ENCODE measurements at places on chromosomes 1 and 21.

DNA sequence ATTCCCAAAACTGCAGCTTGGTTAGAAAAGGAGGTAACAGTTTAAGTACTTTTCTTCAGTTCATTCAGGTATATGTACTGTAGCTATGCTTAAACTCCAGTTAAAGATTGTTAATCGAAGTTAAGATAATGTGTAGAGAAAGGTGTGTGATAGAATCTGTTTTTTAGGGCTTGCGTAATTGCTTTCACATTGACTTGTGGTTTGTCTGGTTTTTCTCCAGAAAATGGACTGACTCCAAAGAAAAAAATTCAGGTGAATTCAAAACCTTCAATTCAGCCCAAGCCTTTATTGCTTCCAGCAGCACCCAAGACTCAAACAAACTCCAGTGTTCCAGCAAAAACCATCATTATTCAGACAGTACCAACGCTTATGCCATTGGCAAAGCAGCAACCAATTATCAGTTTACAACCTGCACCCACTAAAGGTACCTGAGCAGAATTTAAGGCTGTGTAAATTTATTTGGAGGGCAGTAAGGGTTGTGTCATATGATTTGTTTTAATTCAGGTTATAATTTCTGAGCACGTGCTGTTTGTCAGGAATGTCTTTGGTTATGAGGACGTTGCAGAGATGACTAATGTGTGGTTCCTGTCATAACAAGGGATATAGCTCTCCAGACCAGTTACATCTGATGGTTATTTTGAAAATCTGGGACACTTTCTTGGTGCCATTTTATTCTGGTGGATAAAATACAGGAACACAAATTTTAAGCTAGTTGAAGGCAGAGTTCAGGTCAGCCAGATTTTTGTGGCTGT is 26.0 kb downstream of the ATF6 start:
- no peak for DNase-seq

DNA sequence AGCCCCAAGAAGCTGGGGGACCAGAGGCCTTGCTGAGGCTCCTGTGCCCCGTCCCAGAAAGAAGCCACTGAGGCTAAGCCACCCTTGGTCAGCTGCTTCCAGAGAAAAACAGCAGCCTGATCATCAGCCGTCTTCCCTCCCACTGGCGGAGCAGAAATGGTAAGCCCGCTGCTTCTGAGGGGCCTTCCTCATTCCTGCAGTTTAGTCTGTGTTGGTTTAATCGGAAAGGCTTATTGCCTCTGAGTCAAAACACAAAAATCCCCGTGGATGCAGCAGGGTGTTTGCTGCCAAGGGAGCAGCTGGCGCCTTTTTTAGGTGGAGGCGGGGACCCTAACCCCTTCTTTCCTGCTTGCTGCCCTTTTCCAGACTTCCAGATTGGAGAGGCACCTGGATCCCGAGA is 33.9 kb downstream of the SPSB1 start:
- no peak for DNase-seq

DNA sequence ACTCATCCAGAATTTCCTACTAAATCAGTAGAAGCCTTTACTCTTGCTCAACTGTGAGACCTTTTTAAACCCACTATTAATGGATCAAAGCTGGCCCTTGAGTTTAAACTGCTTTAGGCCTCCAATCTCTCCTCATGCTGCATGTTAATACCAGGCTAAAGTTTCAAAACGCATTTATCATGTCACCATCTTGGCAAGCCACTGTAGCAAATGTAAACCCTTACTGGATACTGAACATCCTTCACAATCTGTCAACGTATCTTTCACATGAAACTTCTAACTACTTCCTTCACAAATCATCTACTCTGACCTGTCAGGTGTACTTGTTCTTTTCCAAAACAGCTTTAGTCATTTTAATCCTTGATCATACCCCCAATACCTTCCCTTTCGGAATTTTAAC is 3.0 kb downstream of the PAXBP1 start:
- DNase-seq: no peak

DNA sequence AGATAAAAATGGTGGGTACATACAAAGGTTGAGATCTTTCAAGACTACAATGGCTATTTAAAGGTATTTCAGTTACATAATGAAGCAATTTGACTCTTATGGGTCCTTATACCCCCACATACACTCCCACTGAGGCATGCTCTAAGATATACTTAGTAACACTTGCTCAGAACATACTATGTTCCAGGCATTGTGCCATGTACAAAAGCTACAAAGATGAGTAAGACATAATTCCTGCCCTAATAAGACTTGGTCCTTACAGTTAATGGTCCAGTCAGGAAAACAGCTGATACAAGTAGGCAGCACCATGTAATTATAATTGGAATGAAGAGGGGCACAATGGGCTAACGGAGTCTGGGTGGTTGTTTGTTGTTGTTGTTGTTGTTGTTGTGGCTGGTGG is 166.7 kb upstream of the BEND5 start:
- DNase-seq: no peak

GRCh38 chr1:226310245-226310540 is 1.2 kb upstream of the LIN9 start:
- no peak for DNase-seq

- no peak for DNase-seq
These were observed 11.1 kb downstream of the ADGRB2 start for GRCh38 chr1:31752952-31753475.

DNA sequence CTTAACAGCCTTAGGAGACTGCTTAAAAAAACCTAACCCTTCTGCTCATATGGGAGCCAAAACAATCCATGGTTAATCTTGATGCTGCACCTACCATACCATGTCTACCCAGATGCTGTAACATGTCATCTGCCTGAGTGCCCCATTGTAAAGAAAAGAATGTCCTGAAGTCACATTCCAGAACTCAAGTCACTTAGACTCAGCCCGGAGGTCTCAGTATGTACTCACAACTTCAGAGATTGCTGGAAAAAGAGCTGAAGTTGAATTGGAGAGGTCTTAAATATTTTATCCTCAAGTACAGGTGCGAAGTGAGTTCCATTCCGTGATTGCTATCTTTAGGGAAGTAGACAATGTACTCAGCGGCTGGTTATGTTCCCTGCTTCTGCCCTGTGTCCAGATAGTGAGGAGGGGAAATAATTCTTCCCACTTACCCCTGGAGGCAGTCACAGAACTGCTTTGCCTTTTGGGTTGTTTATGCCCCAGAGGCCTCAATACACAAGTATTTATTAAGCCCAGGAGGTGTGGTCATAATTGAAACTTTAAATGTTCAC is 57.5 kb upstream of the HOOK1 start:
- DNase-seq: no peak

- no peak for DNase-seq
These were observed 246.4 kb upstream of the NR5A2 start for GRCh38 chr1:199780948-199781670.

DNA sequence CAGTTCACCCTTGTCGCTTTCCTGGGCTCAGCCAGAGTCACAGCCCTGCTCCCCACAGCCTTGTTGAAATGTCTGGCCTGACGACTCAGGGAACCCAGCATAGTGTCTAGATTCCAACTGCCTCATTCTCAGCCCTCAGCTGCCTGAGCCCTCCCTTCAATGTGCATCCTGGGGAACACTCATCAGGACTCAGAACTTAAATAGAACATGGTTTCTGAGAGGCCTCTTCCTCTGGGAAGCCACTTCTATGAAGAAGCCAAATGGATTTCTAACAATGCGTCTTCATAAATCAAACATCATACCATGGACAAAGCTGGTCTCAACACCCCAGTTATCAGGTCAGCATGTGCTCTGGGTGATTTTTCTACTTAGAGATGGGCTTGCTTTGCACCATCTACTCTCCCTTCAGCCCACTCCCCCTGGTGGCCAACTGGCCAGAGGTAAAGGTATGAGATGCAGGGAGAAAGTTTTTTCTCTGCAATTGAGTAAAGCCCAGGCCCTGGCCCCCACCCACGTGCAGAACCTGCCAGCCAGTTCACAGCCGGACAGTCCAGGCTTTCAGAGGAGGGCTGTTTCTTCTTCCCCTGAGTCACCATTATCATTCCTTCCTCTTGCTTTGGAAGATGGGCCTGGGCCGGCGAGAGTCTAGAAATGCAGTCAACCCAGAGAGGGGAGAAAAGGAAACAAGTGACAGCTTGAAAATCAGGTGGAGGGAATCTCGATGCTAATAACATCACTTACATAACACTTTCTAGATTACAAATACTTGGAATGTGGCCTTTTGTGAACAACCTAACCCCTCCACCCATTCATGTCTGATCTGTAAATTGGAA is 32.1 kb downstream of the CD244 start:
- DNase-seq: peak; percentile 72

GRCh38 chr1:246566813-246567645 is 773 bp downstream of the CNST start:
- DNase-seq: no peak

DNA sequence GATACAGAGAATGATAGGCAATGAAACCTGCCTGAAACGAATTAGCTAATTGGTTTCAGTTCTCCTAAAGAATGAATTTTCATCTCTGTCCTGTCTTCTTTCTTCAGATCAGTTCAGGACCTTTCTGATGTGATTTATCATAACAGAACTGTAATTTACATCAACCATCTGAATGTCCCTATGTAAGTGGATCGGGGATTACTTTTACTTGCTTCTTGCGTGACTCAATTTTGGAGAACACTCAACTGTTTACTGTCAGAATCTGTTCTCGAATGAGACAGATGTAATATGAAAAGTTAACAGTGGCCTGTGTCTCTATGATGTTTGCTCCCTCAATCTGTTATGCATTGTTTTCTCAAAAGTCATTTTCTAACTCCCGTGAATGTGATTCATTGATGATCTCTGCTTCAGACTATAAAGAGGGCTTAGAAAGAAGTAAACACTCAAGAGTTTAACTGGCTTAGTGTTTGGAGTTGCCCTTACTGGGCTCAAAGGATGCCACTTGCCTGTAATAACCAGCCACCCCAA is 111.0 kb downstream of the GABPA start:
- DNase-seq: no peak

DNA sequence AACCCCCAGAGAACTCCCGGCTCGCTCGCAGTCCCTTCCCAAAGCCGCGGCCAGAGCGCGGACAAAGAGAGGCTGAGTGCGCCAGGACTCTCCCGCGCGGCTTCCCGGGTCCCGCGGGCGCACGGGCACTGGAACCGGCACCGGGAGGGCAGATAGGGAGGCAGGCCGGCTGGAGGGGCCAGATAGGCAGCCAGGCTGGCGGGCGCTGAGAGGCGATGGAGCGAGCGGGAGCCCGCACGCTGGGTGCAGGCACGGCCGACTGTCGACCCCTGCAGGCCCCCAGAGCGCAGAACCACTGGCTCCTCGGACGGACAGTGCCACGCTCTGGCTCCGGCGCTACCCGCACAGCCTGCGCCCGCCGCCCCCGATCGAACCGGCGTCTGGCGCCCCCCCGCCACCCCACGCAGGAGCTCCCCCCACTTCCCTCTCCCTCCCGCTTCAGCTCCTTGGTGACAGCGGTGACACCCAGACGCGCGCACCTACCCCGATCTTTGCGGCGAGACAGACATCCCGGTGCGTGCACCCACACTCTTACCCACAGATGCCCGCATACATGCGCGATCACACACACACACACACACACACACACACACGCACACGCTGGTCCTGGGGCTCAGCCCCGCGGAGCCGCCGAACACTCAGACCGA is 534 bp downstream of the SLC6A9 start:
- no peak for DNase-seq

DNA sequence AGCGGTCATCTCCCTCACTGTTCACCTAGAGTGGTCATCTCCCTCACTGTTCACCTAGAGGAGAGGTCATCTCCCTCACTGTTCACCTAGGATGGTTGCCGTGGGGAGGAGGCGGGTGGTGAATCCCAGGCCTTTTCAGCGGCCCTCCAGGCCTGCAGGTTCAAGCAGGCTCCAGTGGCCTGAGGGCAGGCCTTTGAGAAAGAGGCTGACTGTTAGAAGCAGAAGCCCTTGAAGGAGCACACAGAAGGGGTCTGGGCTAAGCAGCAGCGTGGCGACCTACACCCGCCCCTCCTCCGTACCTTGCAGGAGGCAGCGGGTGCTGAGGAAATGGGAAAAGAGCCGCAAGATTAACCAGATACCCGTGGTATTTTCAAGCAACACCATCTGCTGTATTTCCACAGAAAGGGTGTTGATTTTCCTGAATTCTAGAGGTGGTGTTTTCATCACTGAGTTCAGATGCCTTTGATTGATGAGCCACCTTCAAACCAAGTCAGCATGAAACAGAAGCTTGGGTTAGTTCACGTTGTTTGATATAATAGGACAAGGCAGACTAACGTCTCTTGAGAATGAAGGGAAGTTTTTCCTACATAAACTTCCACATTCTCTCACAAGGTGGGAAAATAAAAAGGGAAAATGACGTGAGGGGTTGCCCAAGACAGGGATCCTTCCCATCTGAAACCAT is 289.5 kb downstream of the KIF26B start:
- DNase-seq: no peak

All from stimulated activated CD8-positive, alpha-beta memory T cell treated with anti-CD3 and anti-CD28 coated beads, Interleukin-4, amount 100 ng/mL, for 4 hours (primary cell).